ENCODE measurements at places on chromosomes 5 and 9. TPM values are rescaled to one million over a fixed set of nuclear protein-coding genes. Genes with fewer than 3 reads are reported as not detected.

The GPR150 gene
- not detected for total RNA-seq

The ARL14EPL gene
- not detected for total RNA-seq

The LRRC19 gene
- not detected for total RNA-seq

The PAEP gene
- total RNA-seq: not detected

The NEUROG1 gene
- total RNA-seq: not detected

DNA sequence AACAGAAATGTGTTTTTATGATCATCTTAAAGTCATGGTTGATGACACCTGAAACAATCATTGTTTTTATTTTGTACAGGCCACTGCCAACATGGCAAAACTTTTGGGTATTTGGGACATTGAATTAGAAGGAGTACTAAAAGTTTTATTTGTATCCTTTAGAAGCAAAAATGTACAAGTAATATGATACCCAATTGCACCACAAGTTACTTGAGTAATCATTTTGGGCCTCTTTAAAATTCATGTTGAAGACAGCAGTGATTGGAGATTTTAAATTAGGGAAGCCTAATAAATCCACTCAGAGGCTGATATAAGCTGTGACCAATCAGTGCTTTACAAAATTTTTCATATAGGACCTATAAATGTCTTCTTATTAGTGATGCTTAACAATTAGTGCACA lies 212.9 kb downstream of the MARCHF11 start:
- no peak for DNase-seq

- DNase-seq: no peak
Measured at GRCh38 chr5:42874621-42875198, 63.0 kb upstream of the SELENOP start.

GRCh38 chr9:115627511-115627910 lies 509.6 kb upstream of the TNC start:
- DNase-seq: no peak

DNA sequence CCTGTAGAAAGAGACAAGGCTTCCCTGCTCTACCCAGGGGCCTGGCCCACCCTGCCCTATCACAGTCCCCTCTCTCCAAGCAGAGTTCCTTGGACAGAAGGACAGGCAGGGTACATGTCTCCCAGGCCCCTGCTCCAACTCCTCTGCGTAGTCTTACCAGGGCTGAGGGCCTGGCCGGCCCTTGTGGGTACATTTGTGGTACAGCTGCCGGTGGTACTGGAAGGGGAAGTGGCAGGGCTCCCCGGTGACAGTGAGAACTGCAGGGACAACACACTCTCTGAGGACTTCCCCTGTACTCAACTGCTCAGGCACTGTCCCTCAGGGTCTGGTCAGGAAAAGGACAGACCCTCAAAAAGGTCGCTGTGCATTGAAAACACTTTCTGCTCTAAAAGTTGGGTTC lies 3.6 kb downstream of the F12 start:
- no peak for DNase-seq

- peak; percentile 79 for DNase-seq
Measured at GRCh38 chr5:134509308-134510040, 16.0 kb upstream of the JADE2 start.

GRCh38 chr9:117987945-117988344 lies 283.7 kb downstream of the TLR4 start:
- DNase-seq: no peak

- DNase-seq: no peak
Measured at GRCh38 chr5:149831492-149831891, 101.4 kb downstream of the PPARGC1B start.

- DNase-seq: no peak
Measured at GRCh38 chr9:79598562-79599345, 27.0 kb downstream of the TLE4 start.

DNA sequence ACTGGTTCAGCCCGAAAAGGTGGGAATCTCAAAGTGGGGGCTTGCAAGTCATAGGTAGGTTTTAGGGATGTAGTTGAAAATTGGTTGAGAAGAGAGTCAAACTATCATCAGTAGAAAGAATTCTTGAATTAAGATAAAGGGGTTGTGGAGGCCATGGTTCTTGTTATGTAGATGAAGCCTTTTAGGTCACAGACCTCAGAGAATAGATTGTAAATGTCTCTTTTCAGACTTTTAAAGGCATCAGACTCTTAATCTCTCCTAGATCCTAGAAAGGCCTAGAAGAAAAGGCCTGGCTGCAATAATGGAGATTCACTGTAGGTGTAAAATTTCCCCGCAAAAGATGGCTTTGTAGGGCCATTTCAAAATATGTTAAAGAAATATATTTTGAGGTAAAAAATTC lies 96.4 kb downstream of the PSAT1 start:
- no peak for DNase-seq

DNA sequence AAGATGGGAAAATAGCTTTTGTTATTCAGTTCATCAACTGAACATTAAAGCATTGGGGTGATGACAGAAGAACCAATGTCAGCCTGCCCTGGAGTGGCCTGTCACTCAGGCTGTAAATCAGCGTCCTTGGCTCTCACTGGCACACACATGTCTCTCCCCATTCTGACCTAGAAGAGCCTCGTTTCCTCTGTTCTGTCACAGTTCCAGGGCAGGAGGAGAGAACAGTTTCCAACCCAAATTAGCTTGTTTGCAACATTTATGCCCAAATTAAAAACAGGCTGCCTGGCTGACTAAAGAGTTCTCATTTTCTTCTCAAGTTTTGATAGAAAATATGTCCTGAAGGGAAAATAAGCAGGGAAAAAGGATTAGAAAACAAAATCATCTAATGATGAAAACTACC lies 520.1 kb downstream of the CHSY3 start:
- no peak for DNase-seq

All from PC-3 (cell line).